Right cardiac atrium (tissue), 5 donors: ENCODE measurements at places on chromosomes 4 and X.

DNA sequence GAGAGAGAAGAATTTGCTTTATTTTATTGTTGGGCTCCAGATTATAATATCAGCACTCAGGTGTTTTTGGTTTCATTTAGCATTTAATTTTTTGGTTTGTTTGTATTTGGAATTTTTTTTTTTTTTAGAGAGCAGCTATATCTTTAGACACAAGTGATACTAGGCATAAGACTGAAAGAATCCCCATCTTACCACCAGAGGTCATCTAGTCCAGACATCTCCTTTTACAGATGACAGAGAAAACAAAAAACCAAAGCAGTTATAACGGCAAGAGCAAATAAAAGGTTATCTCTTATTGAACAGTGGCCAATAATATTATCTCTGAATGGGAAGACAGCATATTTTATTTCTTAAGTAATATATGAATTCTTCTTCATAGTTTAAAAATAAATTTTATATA lies 22.8 kb downstream of the USP38 start:
- DNase-seq, result no peak

GRCh38 chr4:141486375-141486997 lies 149.9 kb upstream of the IL15 start:
- no peak for DNase-seq

DNA sequence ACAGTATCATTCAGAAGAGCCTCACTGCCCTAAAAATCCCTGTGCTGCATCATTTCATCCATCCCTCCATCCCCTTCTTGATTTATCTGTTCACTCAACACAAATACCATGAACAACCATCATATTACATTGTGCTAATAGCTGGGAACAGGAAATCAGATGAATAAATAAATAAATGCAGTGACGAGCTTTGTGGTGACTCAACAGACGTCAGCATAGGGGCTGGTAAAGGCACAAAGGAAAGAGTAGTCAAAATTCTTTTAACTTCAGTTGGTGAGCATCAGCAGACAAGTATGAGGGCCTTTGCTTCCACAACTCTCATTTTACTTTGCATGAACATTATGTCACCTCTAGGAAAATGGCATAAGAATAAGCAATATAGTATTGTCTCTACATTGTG lies 65.5 kb downstream of the EDNRA start:
- no peak for DNase-seq

GRCh38 chr4:123892368-123892976 lies 495.9 kb downstream of the SPRY1 start:
- DNase-seq, result no peak

DNA sequence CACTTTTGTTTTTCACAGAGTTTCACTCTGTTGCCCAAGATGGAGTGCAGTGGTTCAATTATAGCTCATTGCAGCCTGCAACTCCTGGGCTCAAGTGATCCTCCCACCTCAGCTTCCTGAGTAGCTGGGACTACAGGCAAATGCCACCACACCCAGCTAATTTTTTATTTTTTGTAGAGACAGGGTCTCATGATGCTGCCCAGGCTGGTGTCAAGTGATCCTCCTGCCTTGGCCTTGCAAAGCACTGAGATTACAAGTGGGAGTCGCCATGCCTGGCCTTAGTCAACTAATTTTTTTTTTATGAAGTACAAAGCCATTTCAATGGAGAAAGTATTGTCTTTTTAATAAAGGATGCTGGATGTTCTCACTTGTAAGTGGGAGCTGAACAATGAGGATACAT lies 51.3 kb upstream of the UXT start:
- DNase-seq, result no peak

- DNase-seq, result no peak
Measured at GRCh38 chr4:135032670-135033069, 831.1 kb upstream of the PABPC4L start.

DNA sequence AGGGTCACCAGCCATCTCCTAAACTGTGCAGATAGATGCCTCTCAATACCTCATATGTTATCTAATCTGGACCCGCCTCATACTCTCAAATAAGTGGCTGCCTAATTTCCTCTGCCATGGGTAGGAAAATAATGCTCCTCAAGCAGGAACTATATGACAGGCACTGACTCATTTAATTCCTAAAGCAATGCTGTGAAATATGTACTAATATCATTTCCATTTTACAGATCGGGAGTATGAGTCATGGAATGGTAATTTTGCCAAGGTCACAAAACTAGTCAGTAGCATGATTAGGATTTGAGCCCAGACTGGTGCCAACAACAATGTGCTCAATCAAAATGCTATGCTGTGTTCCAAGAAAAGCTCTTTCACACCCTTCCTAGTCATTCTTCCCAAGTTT lies 3.0 kb upstream of the NXT2 start:
- no peak for DNase-seq

GRCh38 chr4:189035654-189036053 lies 896.4 kb downstream of the TRIML1 start:
- DNase-seq, result no peak

DNA sequence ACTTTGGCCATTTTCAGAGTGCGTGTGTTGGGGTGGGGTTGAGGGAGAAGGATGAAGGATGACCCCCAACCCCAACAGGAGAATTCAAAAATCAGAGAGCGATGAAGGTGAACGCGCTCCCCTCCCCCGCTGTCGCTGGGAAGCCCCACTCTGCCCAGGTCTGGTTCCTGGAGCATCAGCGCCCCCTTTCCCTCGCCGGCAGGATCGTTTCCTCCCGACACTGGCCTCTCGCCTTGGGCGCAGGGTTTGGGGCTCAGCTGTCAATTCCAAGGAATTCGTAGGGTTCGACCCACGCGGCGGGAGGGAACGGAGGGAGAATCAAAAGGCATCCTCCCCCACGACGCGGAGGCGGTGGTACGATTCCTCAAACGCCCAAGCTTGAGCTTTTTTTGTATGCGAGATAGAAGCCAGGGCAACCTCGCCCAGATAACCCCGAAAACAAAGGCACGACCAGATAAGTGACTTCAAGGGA lies 1.0 kb upstream of the PDGFRA start:
- peak; percentile 92 for DNase-seq

DNA sequence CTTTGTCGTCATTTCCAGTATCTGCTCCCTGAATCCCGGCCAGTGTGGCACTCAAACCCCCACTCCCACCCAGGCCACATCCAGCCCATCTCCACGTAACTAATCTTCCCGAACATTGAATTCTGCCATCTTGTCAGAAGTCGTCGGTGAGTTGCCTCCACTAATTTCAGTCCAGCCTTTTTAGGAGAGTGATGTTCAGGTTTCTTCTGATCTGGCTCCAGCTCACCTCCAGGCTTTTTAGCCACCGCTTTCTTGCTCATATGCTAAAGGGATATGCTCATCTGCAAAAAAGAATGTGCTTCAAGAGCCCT lies 1.3 kb downstream of the TMEM165 start:
- DNase-seq, result no peak

- DNase-seq, result no peak
Measured at GRCh38 chr4:16199093-16199492, 27.2 kb downstream of the TAPT1 start.

DNA sequence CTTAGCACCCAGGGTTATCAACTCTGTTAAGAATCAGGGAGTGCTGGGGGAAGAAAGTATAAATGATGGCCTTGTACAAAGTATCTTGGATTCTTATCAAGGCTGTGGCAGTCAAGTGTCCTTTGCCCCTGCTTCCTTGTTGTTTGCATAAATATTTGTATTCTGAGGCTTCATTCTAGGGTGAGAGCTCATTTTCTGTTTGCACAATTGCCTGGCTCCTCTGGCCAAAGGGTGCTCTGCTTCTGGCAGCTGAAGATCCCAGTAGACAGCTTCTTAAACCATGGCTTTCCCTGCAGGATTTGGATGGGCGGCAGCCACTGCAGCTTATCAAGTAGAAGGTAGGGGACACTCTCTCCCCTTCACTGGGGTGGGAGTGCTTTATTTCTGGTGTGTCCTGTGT lies at the start of gene GBA3:
TSS of gene GBA3 (plus strand) at position 202 of the 400 bp plus-strand sequence.
- no peak for DNase-seq

GRCh38 chrX:132031867-132032266 lies 8.8 kb downstream of the STK26 start:
- no peak for DNase-seq

DNA sequence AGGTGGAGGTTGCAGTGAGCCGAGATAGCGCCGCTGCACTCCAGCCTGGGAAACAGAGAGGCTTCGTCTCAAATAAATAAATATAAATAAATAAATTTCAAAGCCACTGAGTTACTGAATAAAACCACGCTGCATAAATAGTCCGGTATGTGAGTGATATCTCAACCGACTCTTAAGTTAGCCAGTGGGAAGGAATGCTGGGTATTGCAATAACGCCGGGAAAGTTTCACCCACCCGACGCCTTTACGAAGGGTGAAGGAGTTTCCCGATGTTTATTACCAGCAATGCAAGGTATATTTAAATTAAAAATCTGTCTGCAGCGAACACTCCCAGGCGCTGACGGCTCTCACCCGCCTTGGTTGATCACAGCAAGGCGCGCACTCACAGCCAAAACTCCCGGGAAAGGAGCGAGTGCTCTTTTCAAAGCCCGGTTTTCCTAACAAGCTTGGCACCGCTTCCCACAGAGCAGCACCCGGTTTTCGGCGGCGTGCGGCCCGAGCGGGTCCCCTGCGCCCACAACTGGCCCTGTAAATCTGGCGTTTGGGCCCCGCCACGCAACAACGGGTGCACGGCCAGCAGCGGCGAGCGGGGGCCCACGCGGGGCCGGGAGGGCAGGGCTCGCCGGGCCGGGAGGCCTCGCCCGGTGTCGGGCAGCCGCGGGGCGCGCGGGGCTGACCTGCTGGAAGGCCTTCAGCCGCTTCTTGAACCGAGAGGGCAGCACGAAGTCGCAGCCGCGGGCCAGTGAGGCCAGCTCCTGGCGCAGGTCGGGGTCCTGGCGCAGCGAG lies 13.7 kb downstream of the PPP2R3B start:
- DNase-seq, result no peak

GRCh38 chr4:78902298-78902697 lies 36.9 kb downstream of the PAQR3 start:
- DNase-seq, result no peak

DNA sequence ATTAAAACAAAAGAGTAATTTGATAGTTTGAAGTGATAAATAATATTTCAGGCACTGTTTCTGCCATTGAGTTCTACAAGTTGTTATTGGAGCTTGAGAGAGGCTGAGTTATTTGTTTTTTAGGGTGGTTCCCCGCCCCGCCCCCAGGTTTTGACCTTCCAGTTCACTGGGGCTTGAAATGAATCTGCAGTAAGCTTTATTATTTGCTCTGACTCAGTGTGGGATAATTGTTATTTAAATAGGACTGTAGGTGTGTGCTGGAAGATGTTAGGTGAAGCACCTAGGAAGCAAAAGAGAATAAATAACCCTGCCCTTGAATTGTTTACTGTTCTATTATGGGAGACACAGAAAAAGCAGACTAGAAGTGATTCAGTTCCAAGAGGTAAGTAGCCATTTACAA lies 81.2 kb upstream of the KCNIP4 start:
- DNase-seq, result no peak

GRCh38 chr4:122746485-122746965 lies 14.0 kb downstream of the BBS12 start:
- no peak for DNase-seq
